ENCODE measurements at places on chromosomes 12 and 14.

DNA sequence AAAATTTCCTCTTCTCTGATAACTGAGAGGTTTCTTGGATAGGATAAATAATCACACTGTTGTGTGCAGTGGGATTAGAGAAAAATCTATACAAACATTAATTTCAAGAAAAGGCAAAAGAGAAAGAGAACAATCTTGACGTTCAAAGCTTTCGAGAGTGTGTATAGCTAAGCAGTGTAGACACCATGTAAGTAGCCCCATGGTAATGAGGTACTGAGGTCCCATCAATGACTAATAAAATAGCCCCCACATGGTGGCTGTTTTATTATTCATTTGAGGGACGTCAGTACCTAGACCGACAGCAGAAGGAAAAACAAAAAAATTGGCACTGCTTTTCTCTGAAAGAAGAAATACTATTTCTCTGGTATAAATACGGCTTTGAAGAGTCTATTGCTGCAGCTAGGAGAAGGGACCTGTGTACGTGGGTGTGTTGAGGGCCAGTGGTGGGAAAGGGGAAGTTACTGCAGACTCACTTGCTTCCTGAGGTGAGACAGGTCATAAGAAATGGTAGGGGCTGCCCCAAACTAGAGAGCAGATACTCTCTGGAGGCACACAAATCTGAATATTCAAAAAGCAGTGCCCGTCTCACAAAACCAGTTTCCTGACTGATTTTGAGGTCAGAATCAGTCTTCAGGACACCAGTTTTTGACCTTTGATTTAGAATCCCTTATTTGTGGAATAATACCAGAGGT is 339.8 kb downstream of the EMP1 start:
- no peak for DNase-seq

DNA sequence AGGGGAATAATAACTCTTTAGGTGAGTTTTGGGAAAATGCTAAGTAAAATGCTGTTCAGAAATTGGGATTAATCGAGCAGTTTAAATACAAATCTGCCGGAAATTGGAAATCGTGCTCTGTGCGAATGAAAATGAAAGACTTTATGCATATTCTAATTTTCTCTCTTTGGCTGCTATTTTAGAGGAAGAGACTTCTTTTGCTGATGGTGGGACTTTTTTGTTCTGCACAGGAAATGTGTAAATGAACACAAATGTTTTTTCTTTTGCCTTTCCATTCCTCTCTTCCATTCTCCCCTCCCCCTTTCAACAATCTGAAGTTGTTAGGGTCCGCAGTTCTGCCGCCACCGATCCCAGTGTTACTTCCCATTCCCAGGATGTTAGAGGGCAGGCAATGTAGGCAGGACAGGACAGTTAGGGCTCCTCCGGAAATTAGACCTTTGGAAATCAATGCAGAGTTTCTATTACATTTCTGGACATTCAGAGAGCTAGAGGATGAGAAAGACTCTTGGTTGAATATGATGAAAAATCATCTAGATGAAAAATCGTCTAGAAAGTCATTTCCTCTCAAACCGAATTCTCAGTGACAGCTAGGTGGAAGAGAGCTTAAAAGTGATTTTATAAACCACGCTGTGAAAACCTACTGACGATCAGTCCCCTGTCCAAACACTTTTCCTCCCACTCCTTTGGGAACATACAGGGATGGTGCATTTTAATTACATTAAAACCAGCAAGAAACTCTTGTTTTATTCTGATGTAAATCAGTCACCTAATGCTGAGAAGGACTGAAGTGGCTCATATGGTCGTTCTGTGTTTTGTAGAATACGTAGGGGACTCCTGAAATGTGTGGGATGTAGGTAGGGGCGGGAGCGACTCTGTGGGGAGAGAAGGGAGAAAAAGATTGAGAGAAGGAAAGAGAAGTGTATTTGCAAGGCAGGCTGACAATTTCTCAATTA is 17.8 kb downstream of the FOXG1 start:
- no peak for DNase-seq

GRCh38 chr12:21888276-21888863 is 52.9 kb downstream of the ABCC9 start:
- no peak for DNase-seq

GRCh38 chr12:56229916-56230431 is at the start of gene SLC39A5:
SLC39A5 (plus strand) TSS chr12:56230051; CDS start chr12:56231275, 1,224 bp downstream.
- DNase-seq = no peak

DNA sequence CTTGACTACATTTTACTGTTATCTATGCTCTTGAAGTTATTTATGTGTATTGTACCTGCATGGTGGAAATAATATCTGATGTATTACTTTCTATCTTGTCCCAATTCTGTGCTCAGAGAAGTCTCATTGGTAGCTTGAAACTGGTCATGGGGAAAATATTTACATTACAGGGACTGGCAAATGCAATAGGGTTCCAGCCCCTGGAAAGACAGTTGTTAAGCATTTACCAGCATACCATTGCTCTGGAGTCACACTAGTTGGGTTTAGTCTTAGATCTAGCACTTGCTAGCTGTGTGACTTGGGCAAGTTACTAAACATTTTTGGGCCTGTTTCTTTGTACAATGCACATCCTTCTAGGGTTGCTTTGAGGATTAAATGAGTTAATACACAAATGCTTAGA is 86.3 kb upstream of the NRXN3 start:
- DNase-seq = no peak

Measured in foreskin fibroblast (primary cell).